ENCODE measurements at places on chromosomes 6 and 20.

DNA sequence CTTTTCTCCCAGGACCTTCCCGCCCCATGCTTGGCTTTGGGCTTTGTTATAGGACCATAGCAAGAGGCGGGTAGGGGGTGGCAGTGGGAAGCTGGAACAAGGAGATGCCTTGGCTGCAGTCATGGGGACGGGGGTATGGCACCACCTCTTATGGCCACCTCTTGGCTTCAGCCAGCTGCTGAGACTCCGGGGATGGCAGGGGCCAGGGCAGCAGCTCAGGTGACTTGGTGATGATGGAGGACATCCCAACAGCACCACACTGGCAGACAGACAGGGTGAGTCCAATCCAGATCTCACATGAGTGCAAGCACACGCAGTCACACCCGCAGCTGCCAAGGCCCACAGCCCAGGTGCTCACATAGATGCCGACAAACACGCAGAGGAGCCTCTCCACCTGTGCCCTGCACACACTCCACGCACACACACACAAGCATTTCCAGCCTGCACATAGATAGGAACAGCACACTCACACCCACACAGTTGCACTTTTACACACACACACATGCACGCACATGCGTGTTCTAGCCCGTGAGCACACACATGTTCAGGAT is 6.2 kb downstream of the NOL4L start:
- DNase-seq: no peak

- no peak for DNase-seq
Observed at GRCh38 chr20:49896204-49896603, 19.1 kb downstream of the SPATA2 start.

DNA sequence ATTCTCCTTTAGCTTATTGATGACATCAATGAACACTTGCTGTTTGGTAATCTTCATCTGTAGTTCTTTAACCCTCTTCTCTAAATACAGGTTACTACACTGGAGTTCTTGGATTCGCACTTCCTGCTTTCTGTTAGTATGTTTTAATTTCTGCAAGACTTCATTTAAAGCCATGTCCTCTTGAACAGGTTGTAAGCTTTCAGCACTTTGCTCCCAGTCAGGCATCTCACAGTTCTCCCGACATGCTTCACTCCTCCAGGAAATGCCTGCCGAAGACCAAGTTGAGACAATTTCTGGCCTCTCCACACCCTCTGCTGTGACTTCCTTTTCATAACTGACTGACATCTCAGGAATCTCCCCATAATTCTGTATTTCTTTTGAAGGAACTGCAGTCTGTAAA is 15.8 kb downstream of the CAGE1 start:
- no peak for DNase-seq

DNA sequence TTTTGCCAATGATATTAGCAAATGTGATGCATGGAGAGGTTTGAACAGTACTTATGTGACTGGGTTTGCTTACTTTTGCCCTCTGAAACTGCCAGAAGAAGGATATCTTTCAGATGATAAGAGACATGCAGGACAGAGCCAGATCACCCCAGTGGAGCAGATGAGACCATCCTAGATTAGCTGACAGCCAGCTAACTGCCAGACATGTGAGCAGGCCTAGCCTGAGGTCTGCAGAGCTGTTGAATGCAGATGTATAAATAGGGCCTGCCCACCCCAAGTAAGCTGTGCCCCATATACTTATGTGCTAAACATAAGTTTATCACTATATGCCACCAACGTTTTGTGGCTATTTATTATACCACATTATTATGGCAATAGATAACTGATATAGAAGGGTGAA is 5.9 kb downstream of the ZSCAN31 start:
- DNase-seq: no peak

GRCh38 chr6:8177721-8178120 is 75.4 kb upstream of the EEF1E1 start:
- no peak for DNase-seq

DNA sequence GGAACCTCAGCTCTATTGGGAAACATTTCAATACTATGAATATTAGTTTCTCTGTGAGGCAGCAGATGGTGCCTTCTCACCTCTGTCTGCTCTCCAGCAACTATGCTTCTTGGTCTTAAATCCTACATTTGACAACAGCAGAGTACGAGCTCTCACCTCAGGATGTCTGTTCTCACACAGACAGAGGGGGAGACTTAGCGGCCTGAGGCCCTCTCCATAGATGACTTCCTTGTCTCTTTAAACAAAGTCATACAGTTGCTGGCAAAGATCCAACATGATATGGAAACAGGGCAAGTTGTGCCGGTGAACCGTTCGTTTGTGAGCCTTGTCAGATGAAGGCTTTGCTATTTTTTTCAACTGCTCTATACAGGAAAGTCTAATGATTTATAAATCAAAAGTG is 43.7 kb upstream of the GABRR1 start:
- peak; percentile 58 for DNase-seq

DNA sequence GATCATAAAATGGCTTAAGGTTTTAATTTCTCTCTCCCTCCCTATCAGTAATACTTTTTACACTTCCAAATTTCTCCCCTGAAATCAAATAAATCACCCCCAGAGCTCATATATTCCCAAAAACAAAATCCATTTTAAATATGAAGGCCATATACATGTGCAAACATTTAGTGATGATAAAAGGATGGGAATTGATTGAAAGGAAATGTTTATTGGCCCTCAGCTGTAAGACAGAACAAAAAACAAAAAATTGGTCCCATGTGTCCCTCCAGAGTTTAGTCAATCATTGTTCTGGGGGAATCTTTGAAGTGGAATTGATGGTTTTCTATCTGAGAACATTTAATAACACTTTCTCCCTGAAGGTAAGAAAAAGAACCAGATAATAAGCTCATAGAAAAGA is 91.7 kb downstream of the COL12A1 start:
- DNase-seq: no peak

GRCh38 chr6:75234126-75234865 is 9.3 kb downstream of the COX7A2 start:
- no peak for DNase-seq

GRCh38 chr6:9699888-9700287 is 715.0 kb downstream of the TFAP2A start:
- DNase-seq: no peak

DNA sequence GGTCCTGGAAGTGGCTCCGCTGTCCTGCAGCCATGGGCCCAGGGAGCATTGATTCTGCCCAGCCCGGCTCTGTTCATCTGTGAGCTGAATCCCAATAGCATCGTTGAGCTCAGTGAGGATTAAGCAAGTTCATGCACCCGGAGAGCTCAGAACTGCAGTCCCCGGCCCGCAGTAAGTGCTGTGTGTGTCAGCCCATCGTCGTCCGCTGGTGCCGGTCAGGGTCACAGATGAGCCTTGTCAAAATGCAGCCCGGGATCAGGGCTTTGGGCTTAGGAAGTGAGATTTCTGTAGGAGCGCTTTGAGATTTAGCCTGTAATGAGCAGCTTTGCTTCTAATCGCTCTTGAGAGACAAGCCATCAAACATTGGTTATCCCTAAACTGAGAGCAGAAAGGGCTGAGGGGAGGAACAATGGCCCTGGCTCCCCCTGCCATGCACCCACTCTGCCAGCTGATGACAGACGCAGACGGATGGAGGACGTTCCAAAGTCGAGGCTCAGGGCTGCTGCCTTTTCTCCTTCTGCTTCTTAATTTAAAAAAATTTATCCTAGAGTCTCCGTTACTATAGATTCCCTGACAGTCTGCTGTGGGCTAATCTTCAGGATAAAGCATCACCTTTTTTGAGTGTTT is 25.6 kb upstream of the SULF2 start:
- no peak for DNase-seq

GRCh38 chr20:62219992-62220665 is at the start of gene HRH3:
HRH3 (minus strand) TSS chr20:62220278; CDS start chr20:62219970, 308 bp downstream.
- DNase-seq: no peak

DNA sequence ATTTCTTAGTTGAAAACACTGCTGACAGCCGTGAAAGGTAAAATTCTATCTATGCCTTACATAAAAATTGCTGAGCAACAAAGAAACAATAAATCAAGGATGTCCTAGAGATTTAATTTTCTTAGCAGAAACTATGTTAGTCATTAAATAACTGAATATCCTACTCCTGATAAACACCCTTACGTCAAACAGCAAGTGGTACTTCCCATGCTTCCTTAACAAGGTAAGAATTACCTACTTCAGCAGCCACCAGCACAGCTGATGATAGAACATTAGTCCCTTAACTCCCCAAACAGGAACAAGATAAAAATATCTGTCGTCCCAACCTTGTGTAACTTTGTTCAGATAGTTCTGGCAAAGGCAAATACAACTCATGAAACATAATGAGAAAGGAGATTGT is 8.7 kb downstream of the SERPINB6 start:
- DNase-seq: no peak

- DNase-seq: no peak
Observed at GRCh38 chr6:90646940-90647339, 60.1 kb upstream of the MAP3K7 start.

DNA sequence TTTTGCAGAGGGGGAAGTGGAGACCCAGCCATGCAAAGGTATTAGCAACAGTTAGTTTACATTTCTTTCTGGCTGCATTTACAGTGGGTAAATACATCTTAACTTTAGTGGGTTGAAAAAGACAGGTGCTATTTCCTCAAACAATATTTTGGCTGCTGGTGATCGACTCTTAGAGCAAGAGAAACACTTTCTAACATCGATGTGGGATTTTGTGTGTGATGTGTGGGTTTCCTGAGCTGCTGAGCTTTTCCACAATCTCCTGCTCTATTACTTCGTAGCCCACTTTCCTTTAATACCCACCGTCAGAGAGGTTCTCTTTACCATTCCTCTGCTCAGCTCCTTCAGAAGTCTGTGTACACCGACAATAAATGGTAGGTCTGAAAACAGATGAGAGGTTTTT is 339.0 kb downstream of the NRN1 start:
- DNase-seq: no peak

DNA sequence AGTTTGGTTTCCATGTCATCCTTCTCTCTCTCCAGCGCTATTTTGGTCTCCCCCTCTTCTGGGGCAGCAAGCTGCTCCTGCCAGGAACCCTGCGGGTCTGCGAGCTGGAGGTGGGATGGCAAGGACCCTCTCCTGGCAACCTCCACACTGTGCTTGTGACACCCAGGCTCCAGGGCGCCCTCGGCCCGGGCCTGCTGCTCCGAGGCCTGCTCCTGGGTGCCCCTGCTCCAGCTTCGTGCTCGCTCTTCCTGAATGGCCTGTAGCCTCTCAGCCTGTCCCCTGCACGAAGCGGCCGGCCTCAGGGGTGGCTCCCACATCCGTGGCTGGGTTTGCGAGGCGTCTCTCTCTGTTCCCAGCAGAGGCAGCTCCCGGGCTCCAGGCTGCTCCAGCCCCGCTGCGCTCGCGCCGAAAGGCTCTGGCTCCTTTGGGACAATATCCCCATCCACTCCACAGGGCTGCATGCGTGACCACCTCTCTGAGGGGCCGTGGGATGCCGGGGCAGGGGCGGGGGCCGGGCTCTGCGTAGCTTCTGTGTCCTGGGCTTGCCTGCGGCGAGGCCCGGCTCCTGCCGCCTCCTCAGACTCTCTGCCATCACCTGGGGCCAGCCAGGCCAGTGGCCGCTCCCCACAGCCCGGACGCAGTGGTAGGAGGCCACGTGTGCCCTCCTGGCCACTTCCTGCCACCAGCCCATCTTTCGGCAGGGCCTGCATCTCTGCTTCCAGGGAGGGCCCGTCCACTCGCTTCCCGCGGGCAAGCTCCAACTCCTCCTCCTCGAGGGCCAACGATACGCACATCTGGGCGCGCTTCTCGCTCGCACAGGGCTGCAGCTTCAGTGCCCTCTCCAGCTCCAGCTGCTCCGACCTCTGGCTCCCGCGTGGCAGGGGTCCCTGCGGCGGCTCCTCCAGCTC is 68.9 kb downstream of the GINS1 start:
- DNase-seq: no peak

GRCh38 chr6:105600336-105601260 is 197.7 kb upstream of the PREP start:
- DNase-seq: no peak

DNA sequence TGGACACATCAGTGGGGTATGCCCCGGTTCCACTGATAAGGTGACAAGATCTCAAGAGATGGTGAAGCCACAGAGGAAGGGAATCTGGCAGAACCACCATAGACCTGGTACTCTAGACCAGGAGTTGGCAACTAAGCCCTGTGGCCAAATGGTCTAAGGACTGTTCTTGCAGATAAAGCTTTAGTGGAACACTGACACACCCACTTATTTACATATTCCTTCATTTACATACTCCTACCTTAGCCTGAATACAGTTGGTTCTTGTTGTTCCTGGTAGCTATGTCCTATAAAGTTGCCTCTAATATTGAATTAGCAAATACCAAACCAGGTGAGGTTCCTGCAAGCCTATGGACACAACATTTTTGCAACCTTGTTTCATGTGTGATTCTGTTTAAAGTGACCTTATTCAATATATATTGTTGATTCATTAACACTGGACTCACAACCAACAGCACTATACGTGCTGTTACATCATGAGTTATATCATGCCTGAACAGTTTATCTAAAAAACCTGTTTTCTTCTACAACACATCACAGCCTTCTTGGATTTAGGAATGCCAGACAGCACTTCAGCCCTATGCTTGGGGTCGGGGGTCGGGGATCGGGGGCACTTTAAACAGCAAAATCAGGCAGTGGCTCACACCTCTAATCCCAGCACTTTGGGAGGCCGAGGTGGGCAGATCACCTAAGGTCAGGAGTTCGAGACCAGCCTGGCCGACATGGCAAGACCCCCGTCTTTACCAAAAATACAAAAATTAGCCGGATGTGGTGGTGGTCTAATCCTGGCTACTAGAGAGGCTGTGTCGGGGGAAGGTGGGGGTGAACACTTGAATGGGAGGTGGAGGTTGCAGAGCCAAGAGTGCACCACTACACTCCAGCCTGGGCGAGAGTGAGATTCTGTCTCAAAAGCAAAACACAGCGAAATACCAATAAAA is 2.5 kb downstream of the CCDC167 start:
- DNase-seq: peak; percentile 59

- no peak for DNase-seq
Observed at GRCh38 chr6:170451762-170452651, 101.1 kb downstream of the PSMB1 start.

- no peak for DNase-seq
Observed at GRCh38 chr20:38969708-38970107, 7.6 kb downstream of the DHX35 start.

DNA sequence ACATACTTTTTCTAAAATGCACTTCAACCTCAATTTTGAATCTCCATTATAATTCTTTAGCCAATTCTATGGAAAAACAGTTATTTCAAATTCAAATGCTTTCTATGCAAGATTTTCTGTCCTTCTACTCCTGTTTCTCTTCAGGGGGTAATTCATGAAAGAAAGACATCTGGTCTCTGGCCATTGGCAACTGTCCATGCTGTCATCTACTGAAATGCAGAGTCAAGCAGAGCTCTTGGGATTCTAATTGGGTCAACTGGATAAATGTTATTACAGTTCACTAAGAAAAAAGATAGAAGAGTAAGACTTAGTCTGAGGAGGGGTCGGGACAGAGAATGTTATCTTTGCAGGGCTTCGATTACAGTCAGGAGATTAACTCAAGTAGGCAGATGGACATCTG is 22.0 kb upstream of the BMP5 start:
- DNase-seq: no peak
